T-cell (primary cell): ENCODE measurements at places on chromosomes 5 and 9. TPM values are rescaled to one million over a fixed set of nuclear protein-coding genes. Genes with fewer than 3 reads are reported as not detected.

- H3K27me3 ChIP-seq: no peaks in the 10 kb centered on the region
- no peak overlapping the region for H3K4me3 ChIP-seq
- no peak overlapping the region for H3K27ac ChIP-seq
- peaks cover 2% of the 10 kb centered on the region for H3K4me1 ChIP-seq
- H3K36me3 ChIP-seq: no peaks in the 10 kb centered on the region
These were observed 6.1 kb downstream of the CYSTM1 start for GRCh38 chr5:140181002-140181483.

DNA sequence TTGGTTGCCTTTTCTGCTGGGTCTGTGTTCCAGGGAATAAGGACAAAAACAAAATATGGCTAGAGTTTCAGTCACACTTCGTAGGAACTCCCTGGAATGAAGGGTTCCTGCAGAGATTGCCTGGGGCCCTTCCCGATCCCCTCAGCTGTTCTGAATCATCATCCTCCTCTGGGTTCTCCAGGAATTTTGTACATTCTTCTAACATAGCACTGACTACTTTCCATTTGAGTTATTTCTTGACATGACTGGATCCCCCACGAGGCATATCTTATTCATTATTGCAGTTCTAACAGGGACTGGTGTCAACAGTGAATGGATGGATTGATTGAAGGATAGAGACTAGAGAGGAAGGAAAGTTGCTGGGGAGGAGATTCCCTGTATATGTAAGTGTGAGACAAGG, 49.2 kb upstream of the TNC start:
- DNase-seq: no peak
- no peak overlapping the region for H3K4me3 ChIP-seq
- no peaks in the 10 kb centered on the region for H3K27me3 ChIP-seq
- no peaks in the 10 kb centered on the region for H3K4me1 ChIP-seq
- H3K36me3 ChIP-seq: no peaks in the 10 kb centered on the region

The FCN2 gene
- not detected for total RNA-seq

The RCL1 gene
- total RNA-seq: 22.0 TPM

The PITX1 gene
- not detected for total RNA-seq
